ENCODE measurements at places on chromosomes 2 and 18. TPM values are rescaled to one million over a fixed set of nuclear protein-coding genes. Genes with fewer than 3 reads are reported as not detected.

GRCh38 chr2:40218679-40219078, 233.2 kb downstream of the SLC8A1 start:
- peak; percentile 58 for DNase-seq

Gene LINC00305
- polyA plus RNA-seq, result not detected

- peak; percentile 4 for DNase-seq
These were observed 33.3 kb downstream of the ABI2 start for GRCh38 chr2:203361495-203361894.

GRCh38 chr2:127418300-127419111, at the start of gene PROC:
PROC (plus strand) TSS chr2:127418427; CDS start chr2:127419943, 1,516 bp downstream.
- DNase-seq, result no peak

DNA sequence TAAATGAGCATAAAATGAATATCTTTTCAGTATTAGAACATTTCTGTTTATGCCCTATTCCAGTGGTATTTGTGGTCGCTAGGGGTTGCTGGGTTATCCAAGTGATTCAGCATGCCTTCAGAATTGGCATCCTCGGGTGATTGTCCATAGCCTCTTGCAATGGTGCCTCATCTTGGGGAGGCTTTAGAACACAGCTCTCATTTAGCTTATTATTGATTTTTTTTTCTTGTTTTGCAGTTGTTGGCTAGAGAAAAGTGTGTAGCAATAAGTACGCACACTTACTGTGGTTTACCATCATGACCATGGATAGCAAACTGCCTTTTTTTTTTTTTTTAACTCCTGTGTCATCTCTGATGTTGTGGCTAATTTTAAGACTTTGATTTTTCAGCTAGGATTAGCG, 33.6 kb downstream of the PLEKHA3 start:
- no peak for DNase-seq

Gene ALK
- 0.10 TPM for polyA plus RNA-seq

Gene PTPRN
- polyA plus RNA-seq, result 0.86 TPM

GRCh38 chr2:231258701-231259100, 60.3 kb downstream of the ARMC9 start:
- DNase-seq, result no peak

Gene TMEM169
- polyA plus RNA-seq, result 3.7 TPM

DNA sequence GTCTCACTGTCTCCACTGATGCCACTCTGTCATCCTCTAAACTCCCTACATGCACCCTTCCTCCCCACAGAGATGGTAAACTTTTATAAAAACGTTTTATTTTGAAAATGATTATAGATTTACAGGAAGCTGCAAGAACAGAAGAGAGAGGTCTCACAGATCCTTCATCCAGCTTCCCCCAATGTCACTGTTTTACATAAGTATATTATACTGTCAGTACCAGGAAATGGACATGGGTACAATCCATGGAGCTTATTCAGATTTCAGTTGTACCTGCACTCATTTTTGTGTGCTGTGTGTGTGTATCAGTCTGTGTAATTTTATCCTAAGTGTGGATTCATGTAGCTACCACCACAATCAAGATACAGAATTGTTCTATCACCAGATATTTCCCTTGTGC, 46.7 kb upstream of the FOXI3 start:
- DNase-seq, result no peak

- DNase-seq, result no peak
These were observed 273.1 kb downstream of the DLGAP1 start for GRCh38 chr18:4181882-4182568.

Gene DNAJC5G
- polyA plus RNA-seq, result not detected

DNA sequence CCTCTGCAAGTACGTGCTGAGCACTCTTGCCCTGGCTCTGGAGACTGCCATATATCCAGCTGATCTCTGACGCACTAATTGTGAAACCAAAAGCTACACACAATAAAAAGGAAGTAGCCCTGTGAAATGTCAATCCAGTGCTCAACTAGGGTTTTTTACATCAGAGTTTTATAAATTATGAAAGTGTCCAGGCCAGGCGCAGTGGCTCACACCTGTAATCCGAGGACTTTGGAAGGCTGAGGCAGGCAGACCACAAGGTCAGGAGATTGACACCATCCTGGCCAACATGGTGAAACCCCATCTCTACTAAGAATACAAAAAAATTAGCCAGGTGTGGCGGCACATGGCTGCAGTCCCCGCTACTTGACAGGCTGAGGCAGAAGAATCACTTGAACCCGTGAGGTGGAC, 24.5 kb upstream of the PEX13 start:
- DNase-seq, result peak; percentile 71

Gene SEMA4F
- 3.6 TPM for polyA plus RNA-seq

DNA sequence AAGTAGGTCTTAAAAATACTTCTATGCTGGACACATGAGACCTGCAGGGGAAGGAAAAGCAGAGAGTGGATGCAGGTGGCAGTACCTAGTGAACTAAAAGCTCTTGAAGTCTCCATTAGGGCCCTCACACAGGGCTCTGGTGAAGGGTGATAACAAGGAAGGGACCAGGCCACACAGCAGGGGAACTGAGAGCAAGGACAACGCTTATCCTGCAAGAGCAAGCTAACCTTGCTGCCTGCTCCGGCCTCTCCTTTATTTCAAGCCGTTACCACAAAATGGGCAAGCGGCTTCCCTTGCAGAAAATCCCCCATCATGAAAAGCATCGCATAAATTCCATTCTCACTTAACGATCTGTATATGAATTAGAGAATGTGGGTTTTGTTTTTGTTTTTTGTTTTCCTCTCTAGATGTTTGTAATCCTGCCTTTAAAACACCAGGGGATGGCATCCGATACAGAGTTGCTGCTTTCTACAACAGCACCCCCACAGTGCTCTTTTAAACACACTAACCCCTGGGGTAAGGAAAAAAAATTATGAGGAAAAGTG, 64.5 kb downstream of the CACNB4 start:
- DNase-seq, result no peak

DNA sequence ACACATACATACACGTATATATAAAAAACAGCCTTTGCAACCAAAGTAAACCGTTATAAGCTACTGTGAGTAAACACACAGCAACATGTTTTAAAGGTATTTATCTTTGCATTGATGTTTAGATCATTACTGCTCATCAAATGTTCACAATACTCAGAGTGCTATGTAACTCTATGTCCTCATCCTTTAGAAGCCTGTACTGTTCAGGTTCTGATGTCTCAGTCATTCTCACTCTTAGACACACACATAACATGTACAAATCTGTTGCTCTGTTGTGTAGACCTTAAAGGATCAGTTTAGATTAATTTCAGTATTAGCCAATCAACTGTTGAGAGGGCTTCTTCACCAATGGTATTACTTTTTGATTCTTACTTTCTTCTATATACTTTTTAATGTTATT, 139.7 kb upstream of the ITGB6 start:
- DNase-seq, result no peak

Gene HOXD13
- 0.05 TPM for polyA plus RNA-seq

Gene REG3A
- polyA plus RNA-seq, result not detected

DNA sequence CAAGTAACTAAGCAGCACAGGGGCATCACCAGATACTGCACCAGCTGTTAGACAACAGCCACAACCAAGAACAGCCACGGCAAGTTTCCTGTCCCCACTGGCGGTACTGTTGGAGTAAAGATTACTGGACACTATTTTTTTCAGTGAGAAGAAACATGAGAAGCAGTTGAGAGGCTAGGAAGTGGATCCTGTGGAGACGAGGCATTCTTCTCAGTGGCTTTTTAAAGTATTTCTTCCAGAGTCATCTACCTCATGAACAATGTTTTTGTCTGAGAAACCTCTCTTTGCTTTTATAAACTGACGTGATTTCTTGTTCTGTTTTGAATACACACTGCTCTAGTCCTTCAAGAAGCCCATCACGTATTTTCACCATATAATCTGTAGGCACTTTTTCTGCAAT, 18.8 kb downstream of the TM4SF20 start:
- DNase-seq, result no peak

Gene TMEM178A
- polyA plus RNA-seq, result 13.4 TPM

DNA sequence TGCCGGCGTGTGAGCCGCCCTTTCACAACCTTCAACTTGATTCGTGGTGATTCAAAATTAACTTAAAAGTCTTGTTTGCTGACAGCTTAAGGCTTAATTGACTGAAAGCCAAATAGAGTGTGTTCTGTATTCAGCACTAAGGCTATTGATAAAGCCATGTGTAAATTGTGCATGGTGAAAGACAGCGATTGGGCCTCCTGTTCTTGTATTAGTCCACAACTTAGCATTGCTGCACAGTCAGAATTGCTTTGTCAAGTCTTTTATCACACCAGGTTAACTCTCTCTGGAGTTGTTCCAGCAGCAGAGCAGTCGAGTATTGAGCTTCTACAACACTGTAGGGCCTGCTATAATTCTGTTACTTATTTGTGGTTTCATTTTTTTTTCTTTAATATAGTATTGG, 210.1 kb downstream of the WDR7 start:
- no peak for DNase-seq

Gene SCYGR4
- polyA plus RNA-seq, result not detected

- DNase-seq, result no peak
These were observed 3.4 kb downstream of the NGEF start for GRCh38 chr2:233009661-233010060.

DNA sequence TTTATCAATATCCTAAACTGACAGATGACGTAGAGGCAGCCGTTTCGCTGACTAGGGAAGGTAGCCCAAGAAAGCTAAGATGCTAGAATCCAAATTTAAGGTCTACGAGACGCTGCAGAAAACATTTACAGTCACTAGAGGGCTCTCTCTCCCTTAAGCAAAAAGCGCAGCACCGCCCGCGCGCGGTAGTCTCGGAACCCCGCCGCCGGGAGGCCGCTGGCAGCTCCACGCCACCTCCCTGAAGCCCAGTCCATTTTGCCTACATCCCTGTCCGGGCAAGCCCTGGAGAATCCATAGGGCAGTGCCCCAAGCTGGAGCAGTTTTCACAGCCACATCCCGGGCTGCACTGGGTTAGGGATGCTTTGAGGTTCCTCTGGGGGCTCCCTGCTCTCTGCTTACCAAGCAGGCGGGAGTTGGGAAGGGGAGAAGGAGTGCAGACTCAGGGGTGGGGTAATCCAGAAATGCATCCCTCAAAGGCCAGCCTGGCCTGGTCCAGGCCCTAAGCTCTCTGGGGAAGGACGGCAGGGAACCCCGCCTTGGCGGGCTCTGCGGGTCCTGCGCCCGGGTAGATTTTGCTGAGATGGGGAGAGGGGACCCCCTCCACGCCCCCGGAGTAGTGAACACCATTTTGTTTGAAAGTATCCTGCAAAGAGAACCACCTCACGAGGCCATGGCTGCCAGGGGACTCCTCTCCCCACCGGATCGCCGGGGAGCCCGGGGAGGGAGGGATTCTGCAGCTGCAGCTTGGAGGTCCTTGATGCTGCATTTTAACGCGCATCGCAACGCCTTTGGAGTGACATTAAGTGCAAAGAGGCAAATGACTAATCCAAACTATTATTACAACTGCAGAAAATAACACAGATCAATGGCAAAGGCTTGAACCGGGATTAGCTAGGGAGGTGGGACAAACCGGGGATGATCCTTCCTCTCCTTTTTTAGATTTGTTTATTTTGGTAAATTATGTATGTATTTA, 1.3 kb upstream of the DPYSL5 start:
- DNase-seq, result peak; percentile 77

DNA sequence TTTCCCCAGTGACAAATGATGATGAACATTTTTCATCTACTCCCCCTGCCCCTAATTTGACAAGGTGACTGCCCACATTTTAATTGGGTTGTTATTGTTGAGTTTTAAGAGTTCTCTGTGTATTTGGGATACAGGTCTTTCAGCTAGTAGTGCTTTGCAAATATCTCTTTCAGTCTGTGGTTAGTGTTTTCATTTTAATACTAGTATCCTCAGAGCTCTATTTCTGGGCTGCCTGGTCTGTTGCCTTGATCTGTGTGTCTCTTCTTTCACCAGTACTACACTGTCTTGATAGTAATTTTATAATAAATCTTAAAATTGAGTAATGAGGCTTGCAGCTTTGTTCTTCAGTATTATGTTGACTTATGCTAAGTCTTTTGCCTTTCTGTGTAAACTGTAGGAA, 19.7 kb downstream of the EIF5B start:
- DNase-seq, result no peak

GRCh38 chr2:187377340-187377739, 70.7 kb downstream of the CALCRL start:
- no peak for DNase-seq

- no peak for DNase-seq
These were observed 85.3 kb downstream of the NRP2 start for GRCh38 chr2:205767617-205768016.

- peak; percentile 33 for DNase-seq
These were observed 135.3 kb downstream of the INSIG2 start for GRCh38 chr2:118223511-118223991.

Gene TEKT4
- not detected for polyA plus RNA-seq

- no peak for DNase-seq
These were observed 54.2 kb downstream of the KCNG2 start for GRCh38 chr18:79851950-79852349.

Gene TUBA3E
- 0.29 TPM for polyA plus RNA-seq

- no peak for DNase-seq
These were observed 31.5 kb downstream of the KCNE4 start for GRCh38 chr2:223083402-223084070.

GRCh38 chr2:153227981-153228380, 250.6 kb downstream of the RPRM start:
- DNase-seq, result peak; percentile 7

DNA sequence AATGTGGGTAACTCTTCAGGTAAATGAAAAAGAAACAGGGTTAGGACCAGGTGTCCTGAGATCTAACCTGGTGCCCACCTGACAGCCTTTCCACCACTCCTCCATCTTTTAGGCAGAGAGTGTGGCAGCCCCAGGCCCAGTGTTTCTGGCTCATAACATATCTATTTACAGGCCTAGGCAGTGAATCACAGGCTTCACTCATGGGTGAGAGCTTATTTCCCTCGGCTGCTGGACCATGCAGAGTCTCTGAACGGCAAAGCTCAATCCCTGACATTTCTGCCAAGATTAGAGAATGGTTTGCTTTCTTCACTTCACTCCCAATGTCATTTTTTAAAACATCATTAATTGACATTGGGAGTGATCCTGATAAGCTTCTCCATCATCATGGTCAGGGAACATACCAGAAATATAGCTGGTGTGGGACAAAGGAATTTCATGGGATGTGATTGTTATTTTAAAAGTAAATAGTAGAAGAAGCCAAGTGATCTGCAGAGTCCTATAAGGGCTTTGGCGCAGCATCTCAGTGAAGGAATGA, 323.9 kb downstream of the SETBP1 start:
- no peak for DNase-seq

Gene CHMP1B
- polyA plus RNA-seq, result 19.3 TPM

DNA sequence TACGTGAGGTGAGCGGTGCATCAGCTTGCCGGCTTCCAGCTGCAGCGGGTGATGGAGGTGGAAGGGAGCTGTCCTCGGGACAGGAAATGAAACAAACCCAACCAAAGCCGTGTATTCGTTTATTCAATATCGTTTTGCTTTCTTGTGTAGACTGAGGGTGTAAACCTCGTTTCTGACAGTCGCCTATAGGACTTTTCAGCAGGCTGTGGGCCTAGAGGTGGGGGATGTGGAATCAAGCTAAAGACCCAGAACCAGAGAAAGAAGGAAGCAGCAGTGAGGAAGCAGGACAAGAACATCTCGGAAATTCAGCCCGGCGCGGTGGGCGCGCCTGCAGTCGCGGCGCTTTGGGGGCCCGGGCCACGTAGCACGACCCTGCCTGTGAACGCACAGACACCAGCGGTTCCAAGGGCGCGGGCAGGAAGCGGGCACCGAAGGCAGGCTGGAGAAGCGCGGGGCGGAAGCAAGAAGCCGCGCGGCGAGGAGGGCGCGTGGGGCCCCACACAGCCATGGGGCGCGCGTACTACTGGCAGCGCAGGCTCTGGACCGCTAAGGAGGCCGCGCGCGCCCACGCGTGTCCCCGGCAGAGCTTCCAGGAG, 755 bp upstream of the ATP9B start:
- DNase-seq, result peak; percentile 61

GRCh38 chr18:3782901-3783300, 332.9 kb downstream of the TGIF1 start:
- no peak for DNase-seq

Data from muscle of leg (tissue), 16 donors.